Fibroblast of pulmonary artery (primary cell): ENCODE measurements at places on chromosomes 1 and 21.

DNA sequence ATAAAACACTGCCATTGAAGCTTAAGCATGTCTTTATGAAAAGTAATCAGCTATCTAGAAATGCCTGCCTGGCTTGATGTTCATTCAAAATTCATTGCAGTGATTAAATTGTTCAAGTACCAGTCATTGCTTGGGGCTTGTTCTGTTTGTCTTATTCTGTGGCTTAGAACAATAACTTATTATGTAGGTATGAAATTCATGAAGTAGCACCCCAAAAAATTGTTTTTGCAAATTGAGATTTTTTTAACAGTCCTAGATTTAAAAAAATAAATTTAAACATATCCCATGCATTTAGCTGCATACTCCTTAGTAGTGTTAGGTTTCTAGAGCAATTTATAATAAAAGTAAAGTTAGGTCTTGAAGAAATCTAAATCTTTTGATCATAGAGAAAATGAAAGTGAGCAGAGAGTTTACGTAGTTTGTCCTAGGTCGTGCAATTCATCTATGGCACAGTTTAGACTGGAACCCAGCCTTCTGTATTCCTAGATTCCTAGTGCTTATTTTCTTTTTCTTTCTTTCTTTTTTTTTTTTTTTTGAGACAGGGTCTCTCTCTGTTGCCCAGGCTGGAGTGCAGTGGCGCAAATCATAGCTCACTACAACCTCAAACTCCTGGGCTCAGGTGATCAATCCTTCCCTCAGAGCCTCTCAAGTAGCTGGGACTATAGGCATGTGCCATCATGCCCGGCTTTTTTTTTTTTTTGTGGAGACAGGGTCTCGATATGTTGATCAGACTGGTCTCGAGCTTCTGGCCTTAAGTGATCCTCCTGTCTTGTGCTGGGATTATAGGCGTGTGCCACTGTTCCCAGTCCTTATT is 9.3 kb downstream of the MIER1 start:
- DNase-seq, result no peak

DNA sequence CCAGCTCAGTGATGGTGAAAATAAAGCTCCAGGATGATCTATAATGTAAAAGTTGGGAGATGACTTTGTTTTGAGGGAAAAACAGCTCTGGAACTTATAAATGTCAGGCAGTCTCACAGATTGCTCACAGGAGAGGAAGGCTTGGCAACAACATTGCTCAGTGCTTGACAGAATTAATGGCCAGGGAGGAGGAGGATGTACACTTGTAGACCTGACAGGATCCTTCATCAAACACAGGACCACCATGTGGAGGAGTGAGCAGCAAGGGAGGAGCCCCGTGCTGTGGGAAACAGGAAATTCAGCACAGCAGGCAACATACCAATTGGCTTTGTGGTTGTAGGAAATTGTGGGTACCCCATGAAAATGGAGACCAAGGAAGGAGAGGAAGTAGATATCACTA is 291.8 kb upstream of the CAMK1G start:
- DNase-seq, result peak; percentile 7

DNA sequence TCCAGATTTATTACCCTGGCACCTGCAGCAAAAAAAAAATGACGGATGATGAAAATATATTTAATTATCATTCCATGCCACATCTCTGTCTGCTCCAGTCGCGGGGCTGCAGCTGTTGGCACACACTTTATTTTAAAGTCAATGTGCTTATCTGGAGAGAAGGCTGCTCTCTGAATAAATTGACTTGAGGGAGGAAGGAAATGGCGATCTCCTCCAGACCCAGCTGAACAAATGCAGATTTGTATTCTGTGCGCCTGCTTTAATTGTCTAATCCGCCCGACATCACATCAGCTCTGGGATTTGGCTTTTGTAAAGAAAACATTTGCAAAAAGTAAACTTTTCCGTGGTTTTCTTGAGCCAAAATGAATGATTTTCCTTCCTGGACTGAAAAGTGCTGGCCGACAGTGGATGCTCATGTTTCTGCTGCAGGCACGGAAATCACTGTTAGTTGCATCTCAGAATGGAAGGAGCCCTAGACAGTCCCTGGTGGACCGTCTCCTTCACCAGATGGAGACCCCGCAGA is 150.2 kb downstream of the CAMTA1 start:
- DNase-seq, result no peak

DNA sequence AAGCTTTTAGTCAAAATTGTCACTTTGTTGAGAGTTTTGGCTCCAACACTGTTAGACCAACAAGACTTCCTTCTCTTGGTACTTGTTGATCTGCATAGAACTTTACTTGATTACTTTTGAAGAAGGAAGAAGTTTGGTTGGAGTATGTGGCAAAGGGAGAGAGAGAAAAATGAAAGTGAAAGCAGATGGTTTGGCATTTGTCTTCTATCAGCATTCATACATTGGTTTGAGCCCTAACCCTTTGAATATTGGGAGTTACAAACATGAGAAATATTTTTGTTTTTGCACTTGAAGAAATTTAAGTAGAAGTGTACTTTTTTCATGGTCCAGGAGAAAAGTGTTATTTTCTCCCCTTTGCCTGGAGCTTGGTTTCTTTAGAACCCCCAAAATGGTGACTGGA is 169.8 kb downstream of the ADGRL4 start:
- DNase-seq, result peak; percentile 28

DNA sequence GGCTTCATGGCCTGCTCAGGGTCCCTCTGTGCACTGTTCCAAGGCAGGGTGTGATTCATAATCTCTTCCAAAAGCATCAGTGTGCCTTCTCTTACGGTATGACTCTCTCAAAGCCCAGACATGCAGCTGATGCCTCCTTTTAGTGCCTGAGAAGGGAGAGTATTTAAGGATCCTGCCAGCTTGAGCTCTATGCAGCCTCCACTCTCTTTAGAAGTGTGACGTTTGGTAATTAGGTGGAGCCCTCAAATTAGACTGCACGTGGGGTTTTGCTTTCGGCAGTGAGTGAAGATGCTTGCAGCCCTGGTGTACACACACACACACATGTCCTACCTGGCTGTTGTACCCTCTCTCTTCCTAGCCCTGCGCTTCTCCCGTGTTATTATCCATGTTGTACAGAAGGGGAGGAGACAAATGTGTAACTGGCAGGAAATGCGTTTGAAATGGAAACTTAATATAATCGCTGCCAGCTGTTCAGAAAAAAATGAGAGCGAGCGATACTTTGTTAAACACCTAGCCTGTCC is 2.6 kb upstream of the C1orf174 start:
- DNase-seq, result no peak

- DNase-seq, result no peak
Measured at GRCh38 chr1:32706491-32706890, 3.9 kb upstream of the SYNC start.

DNA sequence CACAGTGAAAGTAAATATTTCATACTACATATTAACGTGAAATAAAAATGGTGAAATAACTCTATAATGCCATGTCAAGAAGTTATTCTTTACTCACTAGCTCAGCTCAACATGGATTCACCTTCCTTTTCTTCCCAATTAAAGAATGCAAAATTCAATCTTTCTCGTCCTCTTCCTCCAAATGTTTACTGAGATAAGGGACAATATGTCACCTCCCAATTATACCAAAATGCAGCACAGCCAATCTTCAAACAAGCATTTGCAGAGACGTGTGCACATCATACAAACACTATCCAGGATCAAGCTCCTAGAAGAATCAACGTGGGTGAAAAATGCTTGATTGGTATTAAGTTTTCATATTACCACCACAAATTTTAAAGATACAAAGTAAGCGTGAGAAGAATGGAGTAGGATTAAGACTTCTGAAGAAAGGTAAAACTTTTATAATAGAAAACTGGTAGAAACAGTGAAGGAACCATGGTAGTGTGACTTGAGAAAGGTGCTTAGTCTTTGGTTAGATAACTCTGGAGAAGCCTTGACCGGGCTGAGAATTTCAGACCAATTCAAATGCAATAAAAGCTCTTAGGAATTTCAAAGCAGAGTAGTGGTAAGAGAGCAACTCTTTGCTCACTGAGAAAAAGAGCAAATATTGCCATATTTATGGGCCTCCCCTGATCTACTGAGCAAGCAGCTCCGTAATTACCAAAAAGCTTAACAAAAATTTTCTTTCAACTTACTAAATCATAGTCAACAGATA is 7.2 kb downstream of the PTP4A2 start:
- DNase-seq, result no peak

DNA sequence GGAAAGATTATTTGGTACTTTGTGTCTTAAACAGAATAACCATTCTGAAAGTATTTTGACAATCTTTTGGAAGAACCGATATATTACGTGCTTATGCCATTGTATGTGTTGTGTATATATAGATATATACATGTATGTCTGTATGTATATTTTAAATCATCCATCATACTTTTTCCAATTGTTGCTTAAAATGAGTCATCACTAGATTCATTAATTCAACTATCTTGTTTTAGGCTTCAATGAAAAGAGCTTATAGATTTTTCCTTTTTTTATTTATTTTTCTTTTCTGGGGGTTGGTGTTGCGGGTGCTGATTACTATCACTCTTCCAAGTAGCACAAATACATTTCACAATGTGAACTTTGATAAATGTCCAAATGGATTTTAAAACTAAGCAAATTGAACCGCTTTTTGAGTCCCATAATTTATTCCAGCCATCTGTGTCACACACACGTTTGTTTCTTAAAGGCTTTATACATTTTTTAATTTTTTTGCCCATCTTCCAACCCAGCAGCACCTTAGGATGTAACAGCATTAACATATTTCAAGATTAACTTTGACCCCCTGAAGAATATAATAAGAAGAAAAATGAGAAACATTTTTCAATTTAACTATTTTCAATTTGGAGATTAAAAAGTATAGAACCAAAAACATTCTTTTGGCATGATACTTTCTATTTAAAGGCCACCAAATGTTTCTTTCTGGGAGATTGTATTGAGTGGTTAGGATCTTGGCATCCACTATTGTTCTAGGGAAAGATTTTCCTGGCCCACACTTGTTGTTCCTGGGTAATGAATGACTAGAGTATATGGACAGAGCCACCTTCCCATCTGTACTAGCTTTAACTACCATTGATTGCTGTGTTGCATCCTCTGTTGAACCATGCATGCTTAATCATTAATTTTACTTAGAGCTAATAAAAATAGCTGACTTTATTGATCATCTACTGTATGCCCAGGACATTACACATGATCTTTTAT is 9.3 kb upstream of the DPYD start:
- no peak for DNase-seq

DNA sequence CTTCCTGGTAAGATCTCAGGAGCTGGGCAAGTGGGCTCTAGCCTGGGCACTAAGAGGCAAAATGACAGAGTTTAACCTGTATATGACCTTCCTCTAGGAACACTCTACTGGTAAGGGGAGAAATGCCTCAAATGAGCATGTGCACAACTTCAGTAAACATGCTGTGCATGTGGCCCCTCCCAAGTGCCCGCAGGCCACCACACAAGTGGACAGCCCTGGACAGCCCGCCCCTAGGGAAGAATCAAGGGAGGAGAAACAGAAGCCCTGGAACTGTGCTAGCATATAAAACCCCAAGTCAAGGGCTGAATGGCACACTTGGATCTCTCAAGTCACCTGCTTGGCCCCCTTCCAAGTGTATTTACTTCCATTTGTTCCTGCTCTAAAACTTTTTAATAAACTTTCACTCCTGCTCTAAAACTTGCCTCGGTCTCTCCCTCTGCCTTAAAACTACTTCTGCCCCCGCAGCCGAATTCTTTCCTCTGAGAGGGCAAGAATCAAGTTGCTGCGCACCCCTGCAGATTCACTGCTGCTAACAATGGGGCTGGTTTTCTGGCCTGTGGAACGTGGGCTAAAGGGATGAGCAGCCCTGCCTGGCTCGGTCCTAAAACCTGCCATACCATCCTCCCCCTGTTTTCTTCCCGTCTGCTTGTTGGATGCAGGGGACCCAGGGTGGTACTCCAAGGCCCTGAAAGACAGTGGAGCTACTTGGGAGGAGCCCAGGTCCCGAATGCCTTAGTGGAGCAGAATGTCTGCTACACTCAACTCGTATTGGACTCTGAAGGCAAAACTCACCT is 93.5 kb downstream of the IER5 start:
- no peak for DNase-seq

DNA sequence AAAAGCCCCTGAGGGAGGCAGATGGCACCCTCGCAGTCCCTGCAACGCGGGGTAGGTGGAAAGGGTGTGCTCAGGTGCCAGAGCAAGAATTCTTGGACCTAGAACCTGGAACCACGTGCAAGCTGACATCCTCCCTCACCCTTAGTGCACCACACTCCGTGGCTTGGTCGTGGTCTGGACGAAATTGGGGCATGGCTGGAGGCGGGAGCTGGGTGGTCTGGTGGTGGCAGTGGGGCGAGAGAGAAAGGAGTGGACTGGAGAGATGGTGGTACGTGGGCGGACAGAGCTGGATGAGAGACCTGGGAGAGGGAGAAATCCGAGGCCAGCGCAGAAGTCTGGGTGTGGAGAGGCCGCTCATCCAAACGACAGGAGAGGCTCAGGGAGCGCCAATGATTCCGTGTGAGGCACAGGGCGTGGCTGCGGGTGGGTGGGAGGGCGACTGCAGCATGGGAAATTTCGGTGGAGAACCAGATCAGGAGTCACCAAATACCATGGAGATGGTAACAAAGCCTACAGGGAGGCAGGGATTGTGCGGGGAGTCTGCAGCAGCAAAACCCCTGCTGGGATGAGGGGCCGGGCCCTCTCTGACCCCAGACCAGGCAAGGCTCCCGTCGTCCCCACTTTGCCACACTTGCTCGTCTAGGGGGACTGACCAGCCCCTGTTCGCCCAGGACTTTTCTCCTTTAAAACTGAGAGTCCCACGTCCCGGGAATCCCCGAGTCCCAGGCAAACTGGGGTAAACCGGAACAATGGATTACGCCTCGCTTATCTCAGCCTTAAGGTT is 31.9 kb downstream of the CDCP2 start:
- DNase-seq, result no peak

GRCh38 chr21:34189506-34189905 is 116.1 kb downstream of the MRPS6 start:
- no peak for DNase-seq

DNA sequence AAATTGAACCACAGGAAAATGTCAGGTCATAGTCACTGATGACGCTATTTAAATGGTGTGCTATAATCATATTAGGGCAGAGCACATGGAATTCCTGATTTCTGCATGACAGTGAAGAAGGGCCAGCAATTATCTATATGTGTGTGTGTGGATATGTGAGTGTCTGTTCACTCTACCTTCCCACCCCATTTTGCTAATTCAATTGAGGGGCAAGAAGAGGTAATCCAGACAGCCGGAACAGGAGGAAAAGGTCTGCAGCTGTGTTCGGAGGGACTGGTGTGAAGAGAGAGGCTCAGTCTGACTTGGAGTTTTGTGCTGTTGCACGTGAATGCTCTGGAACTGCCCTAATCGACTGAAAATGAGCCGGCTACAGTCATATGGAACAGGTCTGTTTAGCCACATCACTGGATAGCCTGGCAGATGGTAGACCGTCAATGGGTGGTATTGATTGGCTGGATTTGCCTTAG is 5.1 kb upstream of the ELAVL4 start:
- no peak for DNase-seq

- DNase-seq, result peak; percentile 73
Measured at GRCh38 chr1:32335790-32336590, at the start of gene MARCKSL1. Gene MARCKSL1 (minus strand): TSS chr1:32336233. CDS start chr1:32336033, 200 bp downstream.

- peak; percentile 42 for DNase-seq
Measured at GRCh38 chr21:17537299-17537698, 24.5 kb downstream of the CXADR start.
